LHCN-M2 (cell line): ENCODE measurements at places on chromosomes 7 and 10.

- no peak for DNase-seq
Measured at GRCh38 chr10:60487543-60487942, 97.9 kb upstream of the ANK3 start.

- DNase-seq = no peak
Measured at GRCh38 chr10:17073725-17074540, 55.7 kb downstream of the CUBN start.

GRCh38 chr10:11017000-11017569, 587 bp upstream of the CELF2 start:
- no peak for DNase-seq

DNA sequence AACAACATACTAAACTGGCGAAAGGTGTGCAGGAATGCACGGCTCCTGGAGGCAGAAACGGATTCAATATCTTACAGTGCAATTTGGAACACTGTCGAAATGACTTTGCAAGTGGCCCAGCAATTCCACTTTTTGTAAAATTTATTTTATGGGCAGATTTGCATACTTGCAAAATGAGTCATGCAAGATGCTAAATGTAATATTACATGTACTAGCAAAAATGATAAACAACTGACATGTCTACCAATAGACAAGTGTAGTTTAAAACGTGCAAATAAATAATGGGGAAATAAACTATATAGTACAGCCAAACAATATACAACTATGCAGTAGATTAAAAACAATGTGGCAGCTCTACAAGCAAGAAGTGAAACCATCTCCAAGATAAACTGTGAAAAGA, 97.7 kb downstream of the ARHGAP12 start:
- peak; percentile 64 for DNase-seq

DNA sequence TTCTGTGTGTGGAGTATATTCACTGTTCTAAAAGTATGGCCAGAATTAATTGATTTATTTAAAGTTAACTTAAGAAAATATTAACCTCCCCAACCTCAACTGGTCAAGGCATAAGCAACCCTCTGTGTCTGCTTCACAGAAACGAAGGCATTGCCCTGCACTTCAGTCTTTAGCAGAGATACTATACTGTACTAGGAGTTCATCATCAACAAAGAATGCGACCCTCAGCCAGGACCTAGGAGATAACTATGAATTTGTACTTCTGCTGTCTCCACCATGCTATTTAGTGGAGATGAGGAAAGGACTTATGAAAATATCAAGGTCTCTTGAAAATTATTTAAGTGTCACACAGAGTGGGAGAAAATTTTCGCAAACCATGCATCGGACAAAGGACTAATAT, 35.7 kb upstream of the SEMA3D start:
- no peak for DNase-seq

DNA sequence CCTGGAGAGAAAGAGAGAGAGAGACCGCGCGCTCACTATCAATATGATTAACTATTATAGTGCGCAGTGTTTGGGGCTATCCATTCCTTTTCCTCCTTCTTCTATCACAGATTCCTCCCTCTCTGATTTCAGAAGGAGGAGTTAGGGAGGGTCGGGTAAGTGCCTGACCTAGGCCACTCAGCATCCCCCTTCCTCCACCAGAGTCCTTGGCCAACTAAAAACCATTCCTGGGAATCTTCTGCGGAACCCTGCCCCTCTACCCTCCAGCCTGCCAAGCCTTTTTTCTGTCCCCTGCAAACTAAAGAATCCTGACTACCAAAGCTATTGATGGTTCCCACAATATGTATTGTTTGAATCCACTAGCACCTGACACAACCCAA, 256.2 kb upstream of the NFE2L3 start:
- no peak for DNase-seq

GRCh38 chr7:44740055-44740454, 8.6 kb upstream of the ZMIZ2 start:
- peak; percentile 74 for DNase-seq

GRCh38 chr7:102059524-102059923, 227.1 kb upstream of the SH2B2 start:
- no peak for DNase-seq

DNA sequence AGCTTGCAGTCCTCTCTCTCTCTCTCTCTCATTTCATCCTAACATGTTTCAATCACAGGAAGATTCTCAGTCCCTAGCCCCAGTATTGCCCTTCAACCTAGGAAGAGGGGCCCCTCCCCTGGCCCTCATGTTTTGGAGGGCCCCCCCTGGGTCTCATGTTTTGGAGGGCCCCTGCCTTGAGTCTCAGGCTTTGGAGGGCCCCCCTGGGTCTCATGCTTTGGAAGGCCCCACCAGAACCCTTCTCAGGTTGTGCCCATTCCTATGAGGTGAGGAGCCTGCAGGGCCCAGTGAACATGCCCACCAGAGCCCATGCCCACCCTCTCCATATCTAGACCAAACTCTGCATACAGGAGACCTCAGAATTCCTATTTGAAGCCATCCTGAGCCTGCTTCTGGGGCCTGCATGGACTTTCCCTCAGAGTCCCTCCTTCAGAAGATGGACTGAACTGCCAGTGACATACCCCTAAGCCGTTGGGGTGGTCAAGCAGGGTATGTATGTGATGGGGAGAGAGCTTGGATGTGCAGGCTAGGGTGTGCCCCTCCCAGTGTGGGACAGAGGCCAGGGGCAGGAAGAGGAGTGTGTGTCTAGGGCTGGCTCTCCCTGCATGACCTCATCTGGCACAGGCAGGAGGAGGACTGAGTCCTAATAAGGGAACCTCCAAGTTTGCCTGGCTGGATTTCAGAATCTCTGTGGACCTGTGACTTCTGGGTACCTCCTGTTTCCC, 8.1 kb upstream of the VDAC2 start:
- DNase-seq = peak; percentile 38

GRCh38 chr10:73591935-73592699, 975 bp upstream of the USP54 start:
- peak; percentile 84 for DNase-seq

DNA sequence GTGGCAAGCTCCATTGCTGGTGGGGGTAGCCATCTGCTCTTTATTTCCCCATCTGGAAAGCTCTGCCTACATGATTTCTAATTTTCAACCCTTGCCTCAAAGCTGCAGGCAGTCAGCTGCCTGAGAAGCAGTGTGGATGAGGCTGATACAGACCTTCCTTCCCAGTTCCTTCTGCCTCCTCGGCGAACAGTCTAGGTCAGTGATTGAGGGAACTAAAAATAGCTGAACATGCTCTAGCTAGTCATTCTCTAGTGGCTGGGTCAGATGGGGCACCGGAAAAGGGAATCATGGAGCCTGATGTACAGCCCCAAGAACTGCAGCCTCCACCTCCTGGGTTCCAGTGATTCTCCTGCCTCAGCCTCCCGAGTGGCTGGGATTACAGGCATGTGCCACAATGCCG, 48.7 kb downstream of the NAMPT start:
- DNase-seq = no peak

- DNase-seq = no peak
Measured at GRCh38 chr10:87918254-87918859, 54.9 kb downstream of the PTEN start.
